ENCODE measurements at places on chromosomes 11 and 22. TPM values are rescaled to one million over a fixed set of nuclear protein-coding genes. Genes with fewer than 3 reads are reported as not detected.

MUC15 gene
- total RNA-seq, result 14.7 TPM

RBMXL2 gene
- not detected for total RNA-seq

EWSR1 gene
- total RNA-seq, result 124 TPM

- DNase-seq, result no peak
Observed at GRCh38 chr11:33195462-33196173, 34.3 kb upstream of the CSTF3 start.

DNA sequence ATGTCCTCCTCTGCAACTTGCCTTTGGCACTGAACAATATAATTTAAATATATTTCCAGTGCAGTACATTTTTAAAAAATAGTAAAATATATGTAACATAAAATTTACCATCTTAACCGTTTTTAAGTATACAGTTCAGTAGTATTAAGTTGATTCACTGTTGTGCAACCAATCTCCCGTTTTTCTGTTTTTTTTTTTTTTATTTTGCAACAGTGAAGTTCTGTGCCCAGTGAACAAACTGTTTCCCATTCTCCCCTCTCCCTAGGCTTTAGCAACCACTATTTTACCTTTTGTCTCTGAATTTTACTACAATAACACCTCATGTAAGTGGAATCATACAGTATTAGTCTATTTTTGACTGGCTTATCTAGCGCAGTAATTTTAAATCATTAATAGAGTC is 13.8 kb downstream of the PRRG4 start:
- no peak for DNase-seq

GRCh38 chr11:7665473-7666291 is 7.6 kb downstream of the CYB5R2 start:
- DNase-seq, result peak; percentile 23

DNA sequence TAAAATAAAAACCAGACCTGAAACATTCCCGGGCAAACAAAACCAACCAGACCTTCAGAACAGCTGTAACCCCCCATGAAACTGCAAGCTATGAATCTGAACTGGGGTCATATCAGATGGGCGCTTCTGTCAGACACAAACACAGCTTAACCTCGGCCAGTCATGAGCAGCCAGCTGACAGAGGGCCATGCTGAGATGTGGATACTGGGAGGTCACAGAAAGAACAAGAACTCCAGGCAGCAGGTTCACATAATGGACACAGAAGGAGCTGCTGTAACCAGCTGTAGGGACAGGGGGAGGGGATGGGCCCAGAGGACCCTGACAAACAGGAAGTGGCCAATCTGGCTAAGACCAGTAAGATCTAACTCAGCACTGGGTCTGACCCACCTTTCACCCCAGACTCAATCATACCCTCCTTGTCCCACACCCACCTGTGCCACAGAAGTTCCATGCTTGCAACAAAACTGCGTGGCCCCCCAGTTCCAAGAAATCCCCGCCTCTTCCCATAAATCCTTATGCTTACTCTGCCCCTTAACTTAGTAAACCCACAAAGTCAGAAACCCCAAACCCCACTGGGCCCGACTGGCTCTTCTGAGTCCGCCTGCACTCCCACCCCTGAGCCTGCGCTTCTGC is 4.0 kb downstream of the APOL4 start:
- DNase-seq, result no peak
